ENCODE measurements at places on chromosomes 6 and 20.

DNA sequence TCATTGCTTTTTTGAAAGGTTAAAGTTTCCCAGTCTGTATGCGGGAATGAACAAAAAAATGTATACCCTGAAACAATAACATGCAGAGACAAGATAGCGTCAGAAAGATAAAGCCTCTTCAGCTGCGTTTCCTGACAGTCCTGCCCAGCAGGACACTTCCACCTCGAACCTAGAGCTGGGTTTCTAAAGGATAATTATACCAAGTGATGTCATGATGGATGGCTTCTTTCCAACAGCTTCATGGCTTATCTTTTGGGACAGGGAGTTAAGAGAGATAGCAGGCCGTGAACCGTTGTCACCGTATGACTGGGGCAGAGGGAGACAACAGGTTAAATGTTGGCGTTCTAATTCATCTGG, 267.6 kb upstream of the SGK1 start:
- DNase-seq = no peak

- no peak for DNase-seq
Measured at GRCh38 chr6:56406276-56407269, 159.2 kb upstream of the COL21A1 start.

GRCh38 chr20:24773751-24774201, 175.3 kb upstream of the CST7 start:
- DNase-seq = peak; percentile 2

GRCh38 chr6:15914553-15914952, 214.3 kb upstream of the MYLIP start:
- no peak for DNase-seq

GRCh38 chr6:47687432-47687831, 10.9 kb upstream of the ADGRF4 start:
- no peak for DNase-seq

GRCh38 chr6:31057426-31058003, 47.2 kb downstream of the MUC22 start:
- no peak for DNase-seq

DNA sequence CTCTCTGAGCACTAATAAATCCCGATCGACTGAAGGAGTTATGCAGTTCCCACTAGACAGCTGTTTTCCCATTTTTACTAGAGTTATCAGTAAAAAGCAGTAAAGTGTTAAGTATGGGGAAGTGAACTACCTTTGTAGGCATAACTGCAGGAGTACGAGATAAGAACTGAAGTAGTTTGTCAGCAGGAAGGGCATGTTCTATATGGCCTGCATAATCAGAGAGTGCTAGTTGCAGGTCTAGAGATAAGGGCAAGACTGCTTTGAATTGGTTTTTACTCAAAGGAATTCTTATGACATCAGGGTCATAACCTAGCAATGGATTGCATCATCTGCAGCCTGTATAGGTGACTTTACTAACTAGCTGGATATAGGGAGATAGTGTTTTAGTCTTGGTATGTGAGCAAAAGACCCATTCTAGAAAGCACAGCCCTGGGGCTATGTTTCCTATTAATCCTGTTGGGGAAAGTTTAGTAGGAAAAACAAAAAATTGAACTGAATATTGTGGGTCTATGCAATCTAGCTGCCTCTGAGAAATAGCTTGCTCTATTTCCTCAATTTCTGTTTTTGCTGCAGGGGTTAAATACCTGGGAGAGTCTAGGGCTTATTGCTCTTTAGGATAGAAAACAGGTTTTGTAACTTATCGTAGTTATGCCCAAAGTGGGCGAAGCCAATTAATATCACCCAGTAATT, 22.6 kb upstream of the CRISP1 start:
- no peak for DNase-seq

- no peak for DNase-seq
Measured at GRCh38 chr6:65229825-65230224, 477.2 kb downstream of the EYS start.

DNA sequence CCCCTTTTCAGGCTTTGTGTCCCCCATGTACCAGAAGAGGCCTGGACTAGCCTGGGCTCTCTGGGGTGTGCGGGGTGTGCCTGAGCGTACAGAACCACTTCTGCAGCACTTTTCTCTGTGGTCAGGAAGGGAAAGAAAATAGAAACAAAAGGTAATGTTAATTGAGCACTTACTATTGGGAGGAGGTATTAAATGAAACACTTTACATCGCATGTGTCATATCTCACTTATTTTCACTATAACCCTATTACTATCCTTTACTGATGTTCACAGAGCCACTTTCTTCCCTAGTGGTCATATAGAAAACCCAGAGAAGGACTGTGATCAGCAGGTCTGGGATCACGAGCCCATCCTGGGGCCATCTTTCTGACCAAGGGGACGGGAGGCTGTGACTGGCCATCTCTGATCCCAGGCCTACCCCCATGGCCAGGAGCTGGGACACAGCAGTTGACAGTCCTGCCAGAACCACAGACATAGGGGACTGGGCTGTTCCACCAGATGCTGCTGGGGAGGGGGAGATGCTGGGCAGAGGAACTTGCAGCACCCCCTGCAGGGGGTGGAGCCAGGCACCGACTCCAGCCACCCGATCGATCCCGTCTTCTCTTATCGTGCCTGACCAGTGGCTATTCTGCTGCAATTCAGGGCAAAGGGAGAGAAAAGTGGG, 107.6 kb downstream of the VEGFA start:
- no peak for DNase-seq

- no peak for DNase-seq
Measured at GRCh38 chr6:67544851-67545452, 1090.1 kb upstream of the ADGRB3 start.

GRCh38 chr20:1272368-1273100, 6.4 kb downstream of the SNPH start:
- DNase-seq = no peak

- peak; percentile 65 for DNase-seq
Measured at GRCh38 chr6:167826230-167826895, 348 bp upstream of the AFDN start.

DNA sequence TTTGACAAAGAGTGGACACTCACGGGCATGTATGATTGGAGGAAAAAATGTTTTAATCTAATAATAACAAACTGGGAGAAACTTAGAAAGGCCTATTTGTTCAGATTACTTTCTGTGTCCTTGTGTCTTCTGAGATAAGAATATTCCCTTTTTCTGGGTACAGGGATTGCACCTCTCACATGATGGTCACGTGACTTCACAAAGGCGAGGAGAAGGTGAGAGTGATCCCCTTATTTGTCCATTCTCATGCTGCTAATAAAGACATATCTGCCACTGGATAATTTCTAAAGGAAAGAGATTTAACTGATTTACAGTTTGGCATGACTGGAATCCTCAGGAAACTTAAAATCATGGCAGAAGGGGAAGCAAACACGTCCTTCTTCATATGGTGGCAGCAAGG, 989.7 kb upstream of the FLRT3 start:
- DNase-seq = no peak

DNA sequence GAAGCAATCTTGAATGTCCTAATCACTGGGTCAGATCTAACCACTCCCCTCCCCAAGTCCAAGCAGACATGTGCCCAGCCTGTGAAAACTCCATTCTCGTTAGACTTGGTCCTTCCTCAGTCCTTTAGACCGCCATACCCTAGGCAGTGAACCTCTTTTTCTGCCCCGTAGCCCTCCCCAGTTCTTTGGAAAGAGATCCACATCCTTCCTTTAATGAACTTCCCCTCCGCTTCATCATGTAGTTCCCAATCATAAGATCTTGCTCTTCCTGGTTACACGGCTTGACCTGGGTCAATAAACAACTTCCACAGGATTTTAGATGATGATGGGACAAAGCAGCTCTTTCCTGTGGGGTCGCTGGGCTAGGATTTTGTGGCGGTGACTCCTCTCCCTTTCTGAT, 9.6 kb downstream of the AHCY start:
- DNase-seq = no peak

Measured in T-cell (primary cell).